Stimulated activated CD4-positive, alpha-beta T cell treated with anti-CD3 and anti-CD28 coated beads, Interleukin-15, amount 100 ng/mL, for 24 hours (primary cell): ENCODE measurements at places on chromosomes 6 and 20.

DNA sequence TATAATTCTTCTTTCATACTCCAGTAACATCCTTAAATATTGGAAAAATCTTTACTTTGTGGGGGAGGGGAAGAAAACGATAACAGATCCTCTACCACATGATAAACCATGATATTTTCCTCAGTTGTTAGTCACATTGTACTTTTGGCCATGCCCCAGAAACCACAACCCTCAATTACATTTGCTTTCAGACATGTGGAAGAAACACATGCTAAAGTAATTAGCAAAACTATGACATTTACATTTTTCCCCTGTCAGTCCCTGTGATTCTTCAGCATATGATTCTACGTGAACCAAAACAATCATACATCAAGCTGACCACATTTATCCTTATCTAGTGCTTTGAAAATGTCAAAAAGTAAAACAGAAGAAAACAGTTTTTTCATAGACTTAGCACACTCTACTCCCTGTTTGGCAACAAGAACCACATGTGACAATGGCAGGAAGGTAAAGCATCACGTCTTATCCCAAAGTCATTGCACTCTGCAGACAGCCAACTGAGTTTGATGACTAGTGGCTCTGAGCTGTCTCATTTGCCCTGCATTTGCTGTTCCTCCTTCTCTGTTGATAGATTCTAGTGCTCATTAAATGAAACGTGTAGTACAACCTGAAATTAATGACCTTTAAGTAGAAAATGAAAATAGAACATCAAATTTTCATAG lies 505.8 kb upstream of the MARCKS start:
- no peak for DNase-seq

DNA sequence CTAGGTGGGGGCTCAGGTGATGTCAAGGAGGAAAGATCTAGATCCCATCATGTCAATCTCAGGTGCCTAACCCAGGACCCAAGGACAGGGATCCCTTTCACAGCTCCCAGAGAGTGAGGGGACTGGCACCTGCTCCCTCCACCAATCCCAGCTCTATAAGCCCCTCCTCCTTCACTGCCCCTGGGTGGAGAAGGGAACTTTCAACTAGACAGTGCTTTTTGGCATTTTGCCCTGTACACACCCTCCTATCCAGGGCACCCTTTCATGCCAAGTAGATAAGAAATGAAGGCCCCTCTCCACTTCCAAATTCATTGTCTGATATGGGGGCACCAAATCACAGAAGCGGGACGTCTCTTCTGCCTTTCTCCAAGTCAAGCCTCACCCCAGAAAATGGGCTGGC lies 61.6 kb downstream of the MDGA1 start:
- no peak for DNase-seq

GRCh38 chr6:36220226-36220625 lies 23.7 kb downstream of the BRPF3 start:
- no peak for DNase-seq

- peak; percentile 20 for DNase-seq
Observed at GRCh38 chr6:33192105-33192646, at the start of gene COL11A2. Gene COL11A2, minus strand, starts transcription at chr6:33192467. Its CDS starts 227 bp downstream, at chr6:33192240.

- DNase-seq = no peak
Observed at GRCh38 chr6:124546601-124547000, 415.6 kb upstream of the RNF217 start.

GRCh38 chr6:139416146-139416545 lies 41.7 kb upstream of the CITED2 start:
- no peak for DNase-seq

- no peak for DNase-seq
Observed at GRCh38 chr6:86969573-86969972, 32.2 kb downstream of the HTR1E start.

- DNase-seq = no peak
Observed at GRCh38 chr6:90151576-90152422, 144.8 kb downstream of the BACH2 start.

DNA sequence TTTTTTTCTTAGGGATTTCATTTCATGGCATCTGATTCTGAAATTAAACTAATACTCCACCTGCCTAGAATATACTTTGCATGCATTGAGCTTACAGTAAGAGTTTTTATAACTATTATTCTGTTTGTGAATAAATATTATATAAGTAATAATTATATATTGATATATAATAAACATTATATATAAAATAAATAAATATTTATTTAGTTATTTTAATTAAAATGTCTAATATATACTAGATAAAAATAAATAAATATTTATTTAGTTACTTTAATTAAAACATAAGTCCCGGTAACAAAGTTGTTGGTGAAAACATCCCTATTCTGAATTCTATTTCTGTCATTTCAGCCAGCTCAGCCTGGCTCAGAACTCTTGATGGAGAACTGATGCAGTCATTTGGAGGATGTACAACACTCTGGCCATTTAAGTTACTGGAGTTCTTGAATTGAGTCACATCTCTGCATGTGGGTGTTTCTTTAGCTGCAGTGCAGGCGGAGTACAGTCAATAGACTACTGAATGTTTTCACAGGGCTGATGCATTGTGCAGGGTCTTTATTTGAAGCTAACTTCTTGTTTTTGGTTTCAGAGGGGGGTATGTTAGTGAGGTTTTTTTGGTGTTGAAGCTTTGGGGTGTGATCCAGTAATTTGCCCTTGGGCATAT lies 508.9 kb upstream of the ADGRB3 start:
- no peak for DNase-seq

- no peak for DNase-seq
Observed at GRCh38 chr6:159085396-159085895, 40.7 kb upstream of the TAGAP start.

DNA sequence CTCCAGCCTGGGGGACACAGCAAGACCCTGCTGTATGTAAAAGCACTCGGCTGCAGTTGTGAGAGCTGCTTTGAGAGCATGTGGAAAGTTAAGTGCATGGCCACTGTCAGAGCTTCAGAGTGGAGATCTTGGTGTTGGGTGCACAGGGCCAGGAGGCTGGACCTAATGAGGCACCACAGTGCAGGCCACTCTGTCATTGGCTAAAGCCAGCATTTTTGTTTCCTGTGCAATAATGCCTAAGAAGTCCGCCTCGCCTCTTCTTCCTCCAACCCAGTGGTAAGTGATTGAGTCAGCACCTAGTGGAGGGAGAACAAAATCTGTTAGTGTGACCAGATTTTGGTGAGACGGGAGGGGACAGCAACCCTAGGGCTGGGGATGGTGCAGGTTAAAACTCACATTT lies 60.6 kb downstream of the SSR1 start:
- DNase-seq = no peak

DNA sequence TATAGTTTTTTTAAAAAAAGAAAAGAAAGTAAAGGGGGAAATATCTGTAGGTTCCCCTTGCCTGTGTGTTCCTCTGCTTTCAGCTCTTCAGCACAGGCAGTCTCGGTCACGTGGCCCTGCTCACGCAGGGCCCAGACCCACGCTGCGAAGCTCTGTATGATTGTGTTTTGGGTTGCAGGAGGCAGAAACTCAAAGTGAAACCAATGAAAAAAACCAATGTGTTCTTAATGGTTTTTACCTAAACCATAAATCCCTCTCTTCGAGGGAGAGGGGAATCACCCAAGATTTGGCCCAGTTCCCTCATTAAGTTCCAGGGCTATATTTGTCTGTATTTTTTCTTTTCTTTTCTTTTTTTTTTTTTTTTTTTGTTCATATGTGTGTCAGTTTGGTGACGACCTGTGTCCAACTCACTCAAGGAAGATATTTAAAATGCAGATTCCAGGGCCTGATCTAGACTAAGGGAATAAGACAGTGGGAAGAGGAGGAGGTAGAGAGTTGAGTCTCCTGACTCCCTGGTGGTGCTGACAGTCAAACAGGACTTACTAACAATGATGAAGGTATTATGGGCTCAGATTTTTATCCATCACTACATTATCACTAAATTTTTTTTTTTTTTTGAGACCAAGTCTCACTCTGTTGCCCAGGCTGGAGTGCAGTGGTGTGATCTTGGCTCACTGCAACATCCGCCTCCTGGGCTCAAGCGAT lies 33.8 kb upstream of the RREB1 start:
- peak; percentile 84 for DNase-seq

DNA sequence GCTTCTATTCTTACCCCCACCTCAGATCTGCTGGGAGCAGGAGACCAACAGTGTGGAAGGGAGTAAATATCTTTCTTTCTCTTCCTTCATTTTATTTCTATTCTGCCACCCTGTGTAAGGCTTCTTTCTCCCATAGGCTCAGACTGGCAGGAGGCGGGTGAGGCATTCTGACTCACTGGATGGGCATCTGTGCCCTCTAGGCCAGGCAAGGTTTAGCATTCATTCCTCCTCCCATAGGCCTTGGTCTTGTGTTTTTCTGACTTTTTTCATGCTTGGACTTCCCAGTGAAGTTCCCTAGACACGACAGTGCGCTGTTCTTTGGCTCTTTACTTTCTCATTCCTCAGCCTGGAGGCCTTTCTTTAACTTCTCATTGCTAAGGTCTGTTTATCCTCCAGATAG lies 235.2 kb downstream of the SYNE1 start:
- no peak for DNase-seq

DNA sequence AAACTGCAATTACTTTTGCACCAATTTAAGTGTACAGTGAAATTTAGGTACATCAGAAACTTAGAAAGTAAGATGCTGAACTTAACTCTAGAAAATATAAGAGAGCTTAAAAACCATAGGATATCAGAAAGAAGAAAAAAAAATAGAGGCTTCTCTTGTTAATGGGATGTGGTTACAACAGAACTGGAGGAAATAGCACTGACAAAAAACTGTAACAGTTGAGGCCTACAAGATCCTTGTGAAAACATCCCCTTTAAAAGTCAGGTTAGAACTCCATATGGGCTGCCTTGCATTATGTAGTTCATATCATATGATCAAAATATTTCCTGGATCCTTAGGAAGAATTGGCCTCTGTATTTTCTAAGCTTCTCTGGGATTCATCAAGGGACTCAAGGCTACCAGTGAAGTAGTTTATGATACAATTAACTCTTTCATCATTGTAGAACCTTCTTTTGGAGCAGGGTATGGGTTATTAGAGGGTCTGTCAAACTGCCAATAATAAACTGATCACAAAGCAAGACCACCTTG lies 24.8 kb downstream of the MTCL3 start:
- no peak for DNase-seq

DNA sequence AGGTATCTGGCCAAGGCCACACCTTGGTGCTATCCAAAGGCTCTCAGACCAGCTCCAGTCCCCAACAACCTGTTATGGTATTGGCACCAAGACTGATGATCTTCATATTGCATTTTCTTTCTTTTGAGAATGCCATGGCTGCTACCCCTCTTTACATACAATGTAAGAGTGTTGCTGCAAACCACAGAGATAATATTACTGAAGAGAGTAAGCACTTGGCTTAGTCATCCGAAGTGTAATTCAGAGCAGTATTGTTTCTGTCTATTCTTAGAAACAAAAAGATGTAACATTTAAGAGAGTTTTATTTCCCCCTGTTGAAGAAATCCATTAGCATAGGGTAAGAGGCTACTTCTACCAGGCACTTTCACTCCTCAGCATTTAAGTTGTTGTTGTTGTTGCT lies 212.5 kb downstream of the C6orf118 start:
- DNase-seq = no peak

DNA sequence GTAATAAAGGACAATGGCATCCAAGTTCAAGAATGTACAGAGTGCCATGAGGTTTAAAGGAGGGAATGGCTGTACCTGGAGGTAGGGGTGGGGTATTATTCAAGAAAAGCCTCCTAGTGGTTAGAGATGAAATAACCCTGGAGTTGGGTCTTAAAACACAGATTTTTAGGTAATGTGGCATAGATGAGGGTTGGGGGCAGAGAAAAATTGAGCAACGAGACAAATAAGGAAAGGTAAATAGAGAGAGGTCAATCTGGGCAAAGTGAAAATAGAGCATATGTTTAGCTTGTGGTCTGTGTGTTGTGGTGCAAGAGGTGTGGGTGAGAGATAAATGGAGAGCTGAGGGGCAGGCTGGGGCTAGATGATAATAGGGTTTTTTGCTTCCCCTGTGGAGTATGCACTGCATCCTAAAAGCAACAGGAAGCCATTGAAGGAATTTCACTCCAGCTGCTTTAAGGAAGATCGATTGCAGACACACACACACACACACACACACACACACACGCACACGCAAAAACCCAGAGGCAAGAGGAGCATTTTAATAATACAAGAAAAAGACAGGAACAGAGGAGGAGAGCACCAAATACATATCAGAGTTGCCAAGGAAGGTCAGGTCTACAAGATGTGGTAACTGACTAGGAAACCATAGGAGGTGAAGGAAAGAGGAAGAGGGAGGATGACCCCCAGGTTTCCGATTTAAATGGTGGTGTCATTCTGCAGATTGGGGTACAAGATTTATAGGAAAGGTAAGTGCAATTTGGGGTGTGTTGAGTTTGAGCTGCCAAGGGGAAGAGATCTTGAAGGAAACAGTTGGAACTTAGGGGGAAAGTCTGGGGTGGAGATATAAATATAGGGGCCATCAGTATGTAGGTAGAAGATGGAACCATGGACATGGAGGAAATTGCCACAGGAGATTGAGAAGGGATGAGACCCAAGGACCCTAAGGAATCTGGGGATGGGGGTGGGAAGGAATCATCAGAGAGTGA lies 31.3 kb upstream of the ADGRF1 start:
- no peak for DNase-seq

GRCh38 chr6:140670021-140670420 lies 1295.6 kb upstream of the CITED2 start:
- DNase-seq = no peak

- peak; percentile 51 for DNase-seq
Observed at GRCh38 chr6:16136091-16136490, 7.2 kb downstream of the MYLIP start.

DNA sequence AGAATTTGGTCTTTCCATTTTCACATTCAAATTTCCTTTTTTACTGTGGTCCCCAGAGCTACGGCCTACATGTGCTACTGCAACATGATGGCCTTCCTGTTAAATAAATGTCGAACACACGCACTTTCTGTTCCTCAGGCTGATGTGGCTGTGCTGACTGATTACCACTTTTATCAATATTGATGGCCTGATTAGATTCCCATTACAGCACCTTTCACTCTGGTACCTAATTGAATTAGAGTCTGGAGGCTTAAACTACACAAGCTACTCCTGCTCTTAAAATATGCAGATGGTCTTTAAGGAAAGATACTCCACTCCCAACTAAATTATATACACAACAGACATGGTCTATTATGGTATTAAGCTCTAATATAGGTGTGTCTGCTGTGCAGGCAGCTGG lies 301.6 kb downstream of the FRK start:
- no peak for DNase-seq
